NCI-H2227 treated with DMSO at 0.1 percent for 48 hours (cell line): ENCODE measurements at places on chromosomes 1 and 21.

DNA sequence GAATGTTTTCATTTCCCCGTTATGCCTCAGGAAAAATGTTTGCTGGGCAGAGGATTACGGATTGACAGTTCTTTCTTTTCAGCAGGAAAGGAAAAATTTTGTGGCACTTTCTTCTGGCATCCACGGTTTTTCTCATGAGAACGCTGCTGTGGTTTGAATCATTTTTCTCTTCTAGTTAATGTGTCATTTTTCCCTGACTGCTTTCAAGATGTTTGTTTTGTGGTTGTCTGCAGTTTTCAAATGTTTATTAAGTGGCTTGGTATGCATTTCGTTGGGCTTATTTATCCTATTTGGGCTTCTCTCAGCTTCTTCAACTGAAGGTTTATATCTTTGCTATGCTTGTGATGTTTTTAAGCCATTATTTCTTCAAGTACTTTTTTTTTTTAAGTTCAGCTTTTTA, 359.0 kb downstream of the RGS7 start:
- no peak for DNase-seq

DNA sequence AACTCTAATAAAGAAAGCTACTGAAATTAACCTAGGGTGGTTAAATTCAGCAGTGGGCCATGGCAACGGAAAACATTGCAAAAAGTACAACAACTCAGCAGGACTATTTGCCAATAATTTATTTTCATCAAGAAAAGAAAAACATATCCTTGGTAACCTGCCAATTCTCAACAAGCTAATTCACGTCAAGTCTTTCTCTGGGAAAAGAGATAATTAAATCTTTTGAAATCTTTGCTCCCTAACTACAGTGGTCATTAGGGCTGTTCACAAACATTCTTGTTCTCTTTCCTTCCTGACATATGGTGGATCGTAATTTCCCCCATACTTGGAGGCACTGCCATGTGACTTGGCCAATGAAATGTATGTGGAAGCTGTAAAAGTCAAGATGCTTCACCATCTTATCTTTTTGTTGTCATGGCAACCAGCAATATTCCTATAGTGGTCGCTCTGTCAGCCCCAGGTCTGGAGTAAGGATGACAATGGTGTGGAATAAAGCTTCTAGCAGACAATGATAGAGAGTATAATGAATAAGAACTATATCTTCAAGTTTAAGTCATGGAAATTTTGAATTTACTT, 29.6 kb upstream of the ZNF326 start:
- peak; percentile 90 for DNase-seq

GRCh38 chr1:224054012-224054411, 59.9 kb upstream of the FBXO28 start:
- DNase-seq = no peak

GRCh38 chr1:55700359-55701130, 485.4 kb upstream of the USP24 start:
- DNase-seq = no peak
